IMR-90 (cell line): ENCODE measurements at places on chromosomes 11 and 22. TPM values are rescaled to one million over a fixed set of nuclear protein-coding genes. Genes with fewer than 3 reads are reported as not detected.

ANKK1 gene
- not detected in 2 replicates for total RNA-seq

CBLIF gene
- not detected in 2 replicates for total RNA-seq

A4GALT gene
- total RNA-seq = 1.6 and 1.9 TPM in 2 replicates

OR2D3 gene
- not detected in 2 replicates for total RNA-seq

EED gene
- total RNA-seq = 11.1 and 20.3 TPM in 2 replicates

PATE2 gene
- total RNA-seq = under 0.01 TPM in 1 of 2 replicates, not detected in the other

KRTAP5-2 gene
- total RNA-seq = not detected in 2 replicates

CYB5R2 gene
- 3.9 and 4.7 TPM in 2 replicates for total RNA-seq

RIMBP3C gene
- total RNA-seq = 0.28 and 0.36 TPM in 2 replicates

TRIM44 gene
- 99.4 and 104 TPM in 2 replicates for total RNA-seq

- peak overlapping the region; percentile 74 for H3K27ac ChIP-seq
- no peaks in the 10 kb centered on the region for H3K27me3 ChIP-seq
- peak; percentile 52 for DNase-seq
- H3K36me3 ChIP-seq = no peaks in the 10 kb centered on the region
Observed at GRCh38 chr11:83827940-83828554, 541.9 kb upstream of the CCDC90B start.

GRCh38 chr22:31139866-31140716, at the start of gene PLA2G3:
TSS of gene PLA2G3 (minus strand) at chr22:31140508. CDS start at chr22:31140354, 154 bp downstream.
- H3K4me1 ChIP-seq = no peaks in the 10 kb centered on the region
- peak; percentile 60 for DNase-seq
- no peak within 1 kb of the TSS for H3K4me3 ChIP-seq
- H3K36me3 ChIP-seq = no peaks in the 10 kb centered on the region

- no peak overlapping the region for H3K27ac ChIP-seq
- no peaks in the 10 kb centered on the region for H3K4me1 ChIP-seq
- no peaks in the 10 kb centered on the region for H3K36me3 ChIP-seq
- H3K4me3 ChIP-seq = no peak overlapping the region
Observed at GRCh38 chr22:43439368-43440103, 27.7 kb downstream of the MPPED1 start.

GRCh38 chr22:24291515-24292201, 21.0 kb downstream of the SPECC1L start:
- no peaks in the 10 kb centered on the region for H3K36me3 ChIP-seq
- H3K4me1 ChIP-seq = peaks cover 15% of the 10 kb centered on the region

- no peak overlapping the region for H3K4me3 ChIP-seq
- no peak for DNase-seq
- H3K36me3 ChIP-seq = no peaks in the 10 kb centered on the region
- H3K27me3 ChIP-seq = no peaks in the 10 kb centered on the region
Observed at GRCh38 chr11:23885801-23886200, 611.1 kb upstream of the LUZP2 start.

- peak within 1 kb of the TSS; percentile 59 for H3K4me3 ChIP-seq
- no peaks in the 10 kb centered on the region for H3K36me3 ChIP-seq
- peaks cover 7% of the 10 kb centered on the region for H3K4me1 ChIP-seq
- no peak for DNase-seq
- H3K27ac ChIP-seq = no peak within 1 kb of the TSS
Observed at GRCh38 chr11:46918083-46918787, at the start of gene LRP4. TSS of gene LRP4 (minus strand) at chr11:46918550. CDS start at chr11:46918379, 171 bp downstream.

- DNase-seq = peak; percentile 18
- H3K4me3 ChIP-seq = no peak overlapping the region
- no peaks in the 10 kb centered on the region for H3K27me3 ChIP-seq
- no peak overlapping the region for H3K27ac ChIP-seq
Observed at GRCh38 chr11:128297091-128297651, 290.2 kb downstream of the ETS1 start.

DNA sequence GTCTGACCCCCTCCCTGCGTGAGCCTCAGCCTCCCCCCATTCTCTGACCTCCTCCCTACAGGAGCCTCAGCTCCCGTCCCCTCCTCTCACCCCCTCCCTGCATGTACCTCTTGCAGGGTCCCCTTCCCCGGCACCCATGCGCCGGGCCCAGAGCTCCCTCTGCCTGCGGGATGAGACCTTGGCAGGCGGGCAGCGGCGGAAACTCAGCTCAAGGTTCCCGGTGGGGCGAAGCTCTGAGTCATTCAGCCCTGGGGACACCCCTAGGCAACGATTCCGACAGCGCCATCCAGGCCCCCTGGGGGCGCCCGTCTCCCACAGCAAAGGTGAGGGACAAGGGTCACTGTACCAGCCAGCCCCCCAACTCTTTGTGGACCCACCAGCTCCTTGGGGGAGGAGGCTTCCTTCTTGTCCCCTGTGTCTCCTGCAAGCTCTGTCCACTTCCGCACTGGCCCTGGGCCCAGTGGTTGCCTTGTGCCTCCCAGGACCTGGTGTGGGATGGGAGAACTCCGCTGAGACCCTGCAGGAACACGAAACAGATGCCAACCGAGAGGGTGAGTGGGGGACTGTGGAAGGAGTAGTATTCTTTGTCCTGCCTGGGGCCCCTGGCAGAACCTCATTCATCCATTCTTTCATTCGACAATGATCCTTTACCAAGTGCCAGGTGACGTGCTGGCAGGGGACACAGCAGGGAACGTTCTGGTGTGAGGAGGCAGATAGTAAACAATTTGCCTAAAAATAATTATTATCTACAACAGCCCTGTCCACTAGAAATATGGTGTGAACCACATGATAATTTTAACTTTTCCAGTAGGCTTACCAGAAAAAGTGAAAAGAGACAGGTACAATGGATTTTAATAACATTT, 3.7 kb upstream of the RPS6KA4 start:
- DNase-seq = peak; percentile 77
- H3K4me1 ChIP-seq = peaks cover 27% of the 10 kb centered on the region
- H3K27ac ChIP-seq = peak overlapping the region; percentile 66

GRCh38 chr11:66007201-66007634, 4.6 kb upstream of the CST6 start:
- DNase-seq = no peak
- H3K27ac ChIP-seq = no peak overlapping the region
- peaks cover 7% of the 10 kb centered on the region; the same call in 1 of the 2 replicates for H3K36me3 ChIP-seq

- peak overlapping the region; percentile 57 for H3K4me3 ChIP-seq
- H3K27ac ChIP-seq = no peak overlapping the region
- peaks cover 21% of the 10 kb centered on the region for H3K27me3 ChIP-seq
- peaks cover 4% of the 10 kb centered on the region; the same call in 1 of the 2 replicates for H3K36me3 ChIP-seq
Observed at GRCh38 chr22:50481045-50481439, 301 bp upstream of the ADM2 start.

- no peaks in the 10 kb centered on the region for H3K4me1 ChIP-seq
- H3K4me3 ChIP-seq = no peak overlapping the region
- H3K27ac ChIP-seq = no peak overlapping the region
- peaks cover 56% of the 10 kb centered on the region for H3K36me3 ChIP-seq
- DNase-seq = no peak
Observed at GRCh38 chr22:19378344-19378674, 53.2 kb downstream of the HIRA start.

GRCh38 chr11:35725885-35726284, 63.3 kb downstream of the TRIM44 start:
- no peaks in the 10 kb centered on the region for H3K4me1 ChIP-seq
- H3K4me3 ChIP-seq = no peak overlapping the region
- H3K36me3 ChIP-seq = peaks cover 12% of the 10 kb centered on the region

- H3K4me1 ChIP-seq = no peaks in the 10 kb centered on the region
- no peaks in the 10 kb centered on the region; the same call in 1 of the 2 replicates for H3K27me3 ChIP-seq
- H3K4me3 ChIP-seq = no peak overlapping the region
- H3K36me3 ChIP-seq = no peaks in the 10 kb centered on the region
Observed at GRCh38 chr11:5007561-5007960, 12.9 kb downstream of the OR51L1 start.

DNA sequence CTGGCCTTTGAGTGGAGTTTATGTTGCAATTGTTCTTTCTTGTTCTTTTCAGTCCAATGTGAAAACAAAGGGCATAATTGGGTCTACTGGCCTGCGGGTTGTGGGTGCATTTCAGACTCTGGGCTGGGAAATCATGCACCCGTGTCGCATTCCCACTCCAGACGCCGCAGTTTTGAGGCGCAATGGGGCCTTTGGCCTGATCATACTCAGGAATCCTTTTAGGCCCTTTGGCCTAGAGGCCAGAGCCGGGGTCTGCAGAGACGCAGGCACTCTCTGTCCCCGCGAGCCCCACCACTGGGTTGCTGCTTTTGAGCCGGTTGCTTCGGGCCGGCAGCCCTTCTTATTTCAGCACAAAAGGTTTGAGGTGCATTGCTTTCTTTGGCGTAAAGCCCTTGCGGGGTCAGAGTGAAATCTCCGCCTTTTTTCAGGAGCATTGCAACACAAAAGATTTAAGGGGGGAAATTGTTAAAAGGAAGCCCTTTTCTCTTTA, 48.4 kb upstream of the DBX1 start:
- peaks cover 36% of the 10 kb centered on the region for H3K27me3 ChIP-seq
- H3K27ac ChIP-seq = no peak overlapping the region
- H3K4me1 ChIP-seq = no peaks in the 10 kb centered on the region

DNA sequence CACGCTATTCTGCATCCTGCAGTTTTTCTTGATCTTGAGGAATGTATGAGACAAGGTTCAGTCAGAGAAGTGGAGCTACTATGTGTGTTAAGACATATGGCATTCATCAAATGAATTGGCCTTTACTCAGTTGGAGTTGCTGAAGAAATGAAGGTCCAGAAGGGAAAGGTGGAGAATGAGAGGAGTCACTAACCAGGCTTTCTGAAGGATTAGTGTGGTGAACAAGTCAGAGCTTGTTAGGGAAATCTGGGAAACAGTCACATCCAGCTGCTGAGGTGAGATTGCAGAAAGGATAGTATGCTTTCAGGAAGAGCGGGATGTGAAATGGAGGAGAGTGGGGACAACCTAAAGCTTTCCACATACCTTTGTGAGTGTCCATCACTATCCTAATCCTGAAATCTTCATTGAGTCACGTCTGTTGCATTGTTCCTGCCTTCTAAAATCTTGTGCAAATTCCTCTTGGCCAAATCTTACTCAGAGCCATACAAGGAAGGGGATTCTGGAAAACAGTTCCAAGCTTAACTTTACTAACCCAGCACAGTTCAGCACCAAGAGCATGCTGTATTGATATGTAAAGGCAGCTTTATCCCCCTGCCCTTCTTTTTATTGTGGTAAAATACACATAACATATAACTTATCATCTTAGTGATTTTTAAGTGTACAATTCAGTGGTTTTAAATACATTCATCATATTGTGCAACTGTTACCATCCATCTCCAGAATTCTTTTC, 11.4 kb upstream of the PITPNB start:
- H3K36me3 ChIP-seq = no peaks in the 10 kb centered on the region
- H3K4me1 ChIP-seq = peaks cover 3% of the 10 kb centered on the region; the same call in 1 of the 2 replicates
- peak; percentile 35 for DNase-seq
- no peak overlapping the region for H3K27ac ChIP-seq
- H3K4me3 ChIP-seq = no peak overlapping the region
- no peaks in the 10 kb centered on the region for H3K27me3 ChIP-seq

GRCh38 chr11:58830673-58831301, 13.7 kb downstream of the GLYATL2 start:
- H3K27ac ChIP-seq = no peak overlapping the region
- no peaks in the 10 kb centered on the region for H3K27me3 ChIP-seq

DNA sequence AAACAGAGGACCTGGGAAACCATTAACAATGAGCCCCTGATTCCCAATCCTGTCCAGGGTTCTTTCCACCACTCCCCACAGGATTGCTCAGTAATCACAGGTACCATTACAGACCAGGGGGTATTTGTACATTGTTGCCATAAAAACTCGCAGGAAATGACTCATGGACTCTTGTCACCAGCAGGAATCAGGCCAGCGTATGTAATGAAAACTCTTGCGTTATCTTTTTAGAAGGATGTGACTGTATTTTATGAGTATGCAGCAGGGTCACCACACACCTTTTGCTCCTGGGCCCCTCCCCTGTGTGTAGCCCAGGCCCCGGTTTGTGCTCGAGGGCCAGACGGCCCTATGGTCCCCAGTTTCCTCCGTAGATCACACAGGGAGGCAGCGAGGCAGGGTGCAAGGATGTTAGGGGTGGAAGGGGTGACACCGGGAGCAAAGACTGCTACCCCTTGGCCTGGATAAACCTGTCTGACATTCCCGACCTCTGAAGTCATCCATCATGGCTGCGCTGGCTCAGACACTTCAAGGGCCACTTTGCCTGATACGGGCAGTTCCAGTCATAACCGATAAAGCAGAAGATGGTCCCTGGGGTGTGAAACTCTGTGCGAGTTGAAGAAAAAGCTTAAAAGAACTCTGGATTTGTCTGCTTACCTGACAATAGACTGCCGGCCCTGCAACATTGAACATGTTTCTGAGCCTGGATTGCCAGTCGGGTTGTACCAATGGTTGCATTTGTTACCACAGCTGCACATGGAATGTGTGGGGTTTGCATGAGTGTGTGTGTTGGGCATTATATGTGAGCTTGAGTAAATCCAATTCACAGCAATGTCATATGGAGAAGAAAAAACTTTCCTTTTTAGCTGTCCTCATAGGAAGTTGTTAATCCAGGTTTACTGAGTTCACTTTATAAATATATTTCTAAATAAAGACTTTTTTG, 56.9 kb downstream of the MICAL2 start:
- peak overlapping the region; percentile 97 for H3K27ac ChIP-seq
- DNase-seq = peak; percentile 97
- H3K36me3 ChIP-seq = peaks cover 23% of the 10 kb centered on the region
- no peaks in the 10 kb centered on the region for H3K27me3 ChIP-seq
- peaks cover 42% of the 10 kb centered on the region for H3K4me1 ChIP-seq

- H3K27ac ChIP-seq = no peak overlapping the region
- no peak for DNase-seq
- H3K4me1 ChIP-seq = no peaks in the 10 kb centered on the region
- peaks cover 4% of the 10 kb centered on the region; the same call in 1 of the 2 replicates for H3K27me3 ChIP-seq
Observed at GRCh38 chr11:121145826-121146225, 44.8 kb downstream of the TECTA start.

GRCh38 chr11:75689863-75690609, 21.2 kb upstream of the MAP6 start:
- no peak for DNase-seq
- H3K4me1 ChIP-seq = no peaks in the 10 kb centered on the region
- peaks cover 8% of the 10 kb centered on the region for H3K27me3 ChIP-seq

- DNase-seq = peak; percentile 48
- no peaks in the 10 kb centered on the region for H3K27me3 ChIP-seq
- peaks cover 24% of the 10 kb centered on the region for H3K4me1 ChIP-seq
- peak overlapping the region; percentile 73 for H3K4me3 ChIP-seq
Observed at GRCh38 chr11:123194337-123195187, 486 bp downstream of the CLMP start.

GRCh38 chr22:38213319-38213989, 11.7 kb downstream of the MAFF start:
- peaks cover 19% of the 10 kb centered on the region for H3K4me1 ChIP-seq
- H3K27me3 ChIP-seq = no peaks in the 10 kb centered on the region
- no peak overlapping the region for H3K4me3 ChIP-seq

- no peak overlapping the region for H3K4me3 ChIP-seq
- no peaks in the 10 kb centered on the region for H3K27me3 ChIP-seq
Observed at GRCh38 chr22:35977136-35977535, 51.5 kb downstream of the RBFOX2 start.
